ENCODE measurements at places on chromosomes 16 and 17.
A peak's percentile ranks its signal among the peaks of the same experiment; 100 is the strongest.

DNA sequence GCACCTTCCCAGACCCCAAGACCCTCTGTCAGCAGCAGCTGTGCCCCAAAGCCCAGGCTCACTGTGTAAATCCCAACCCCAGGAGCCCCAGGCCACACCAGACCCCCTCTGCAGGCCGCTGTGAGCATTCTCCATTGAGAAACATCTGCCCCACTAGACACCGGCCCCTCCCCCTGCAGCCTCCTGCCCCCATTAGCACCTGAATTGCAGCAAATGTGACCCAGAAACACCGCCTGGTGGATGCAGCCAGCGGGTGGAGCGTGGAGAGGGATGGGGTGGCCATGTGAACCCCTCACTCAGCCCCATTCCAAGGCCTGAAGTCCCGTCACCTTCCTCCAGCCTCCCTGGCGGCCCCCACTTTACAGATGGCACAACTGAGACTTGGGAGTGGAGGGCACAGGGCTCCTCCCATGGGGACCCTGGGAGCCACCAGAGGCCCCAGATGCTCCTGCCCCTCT lies 2.2 kb downstream of the UBALD1 start:
- DNase-seq: peak; percentile 15

- DNase-seq: peak; percentile 0
Measured at GRCh38 chr16:7025616-7026190, 306.9 kb upstream of the RBFOX1 start.

- DNase-seq: no peak
Measured at GRCh38 chr16:61024180-61024900, 1011.9 kb downstream of the CDH8 start.

GRCh38 chr16:86878236-86879080 lies 300.1 kb downstream of the FOXL1 start:
- no peak for DNase-seq

DNA sequence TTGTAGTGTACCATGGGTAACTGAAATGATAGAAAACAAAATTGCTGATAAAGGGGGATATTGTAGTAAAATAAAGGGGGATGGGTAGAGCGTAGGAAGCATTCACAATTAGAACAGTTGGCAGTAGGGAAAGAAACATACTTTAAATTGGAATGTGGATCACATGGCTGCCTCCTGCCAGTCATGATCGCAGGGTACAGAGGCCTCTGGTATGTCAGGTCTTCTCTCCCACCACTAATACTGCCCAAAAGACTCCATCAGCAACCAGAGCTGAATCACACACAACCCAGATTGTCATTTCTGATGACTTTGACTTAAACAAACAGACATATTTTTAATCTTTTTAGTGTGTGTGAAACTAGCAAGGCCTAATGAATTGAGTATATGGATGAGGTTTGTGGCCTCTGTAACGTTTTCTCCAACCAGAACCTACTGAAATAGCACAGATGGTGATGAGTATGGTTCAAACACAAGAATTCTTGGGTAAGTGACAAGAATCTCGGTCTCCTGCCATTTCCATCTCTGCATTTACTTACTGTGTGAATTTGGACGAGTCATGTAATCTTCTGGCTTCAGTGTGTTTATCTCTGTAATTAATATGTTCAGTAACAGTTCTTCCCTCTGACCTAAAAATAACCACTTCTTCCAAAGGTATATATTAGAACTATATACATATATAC lies 112.6 kb downstream of the USP22 start:
- no peak for DNase-seq

DNA sequence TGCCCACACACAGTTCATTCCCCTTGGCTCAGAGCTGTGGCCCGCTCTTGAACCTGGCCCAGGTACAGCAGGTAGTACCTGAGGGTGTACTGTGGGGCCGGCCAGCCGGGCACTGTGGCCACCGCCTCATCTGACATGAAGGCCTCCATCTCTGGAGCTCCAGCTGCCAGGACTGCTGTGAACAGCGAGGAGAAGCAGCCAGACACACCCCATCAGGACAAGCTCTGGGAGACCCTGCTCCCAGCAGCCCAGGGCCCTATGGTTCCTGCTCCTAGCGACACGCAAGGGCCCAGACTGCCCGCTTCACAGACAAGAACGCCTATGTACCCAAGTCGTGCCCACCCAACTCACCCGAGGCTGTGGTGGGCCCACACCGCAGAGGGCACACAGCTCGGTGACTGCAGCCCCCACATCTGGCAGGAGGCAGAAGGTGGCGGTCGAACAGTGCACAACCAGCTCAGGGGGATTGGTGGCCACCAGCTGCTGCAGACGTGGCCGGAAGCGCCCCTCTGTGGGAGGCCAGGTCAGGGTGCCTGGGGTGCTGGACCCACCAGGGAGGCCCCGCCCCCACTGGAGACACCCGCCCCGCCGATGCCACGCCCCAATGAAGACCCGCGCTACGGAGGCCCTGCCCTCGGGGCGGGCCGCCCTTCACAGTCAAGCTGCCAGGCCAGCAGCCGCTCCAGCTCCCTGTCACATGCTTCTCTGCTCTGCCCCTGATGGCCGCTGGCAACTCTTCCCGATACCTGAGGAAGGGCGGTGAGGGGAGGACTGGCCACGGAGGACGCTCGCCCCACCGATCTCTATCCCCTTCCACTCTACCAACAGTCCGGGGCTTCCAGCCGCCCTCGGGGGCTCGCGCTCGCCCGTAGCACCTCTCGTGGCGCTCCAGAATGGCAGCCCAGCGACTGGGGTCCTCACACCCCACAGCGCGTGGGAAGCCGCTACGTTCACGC lies 1.1 kb upstream of the STUB1 start:
- peak; percentile 52 for DNase-seq

- no peak for DNase-seq
Measured at GRCh38 chr16:63372815-63373214, 1336.6 kb upstream of the CDH8 start.

DNA sequence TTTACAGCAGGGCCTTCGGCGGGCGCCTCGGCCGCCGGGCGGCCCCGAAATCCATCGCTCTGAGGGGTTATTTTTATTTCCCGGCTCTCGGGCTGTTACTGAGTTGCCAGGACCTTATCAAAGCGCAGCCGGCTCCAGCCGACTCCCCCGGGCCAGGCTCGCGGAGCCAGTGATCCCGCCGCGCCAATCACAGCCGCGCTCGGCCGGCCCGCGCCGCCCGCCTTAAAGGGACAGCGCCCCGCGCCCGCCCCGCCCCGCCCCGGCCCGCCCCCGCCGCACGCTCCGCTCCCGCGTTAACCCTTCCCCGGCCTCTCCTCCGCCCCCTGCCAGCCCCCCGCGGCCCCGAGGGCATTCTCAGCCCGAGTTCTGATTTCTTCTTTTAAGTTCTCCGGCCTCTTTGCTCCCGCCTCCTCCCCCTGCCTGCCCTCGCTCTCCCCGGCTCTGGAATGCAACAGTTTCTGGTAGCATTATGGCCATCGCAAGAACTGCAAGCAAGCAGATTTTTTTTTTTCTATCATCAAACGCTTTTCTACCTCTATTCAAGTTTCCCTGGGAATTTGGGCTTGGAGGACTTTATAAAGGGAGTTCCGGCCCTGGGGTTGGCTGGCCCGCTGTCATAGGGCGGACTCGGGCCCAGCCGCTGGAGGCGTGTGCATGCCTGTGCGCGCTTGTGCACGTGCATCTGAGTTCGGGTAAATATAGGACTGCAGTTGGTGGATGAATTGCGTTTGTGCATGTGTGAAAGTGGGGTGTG lies at the start of gene AXIN2:
Gene AXIN2, minus strand, starts transcription at position 197 of the 754 bp plus-strand sequence. CDS start 3,028 bp downstream, outside the sequence.
- peak; percentile 93 for DNase-seq

DNA sequence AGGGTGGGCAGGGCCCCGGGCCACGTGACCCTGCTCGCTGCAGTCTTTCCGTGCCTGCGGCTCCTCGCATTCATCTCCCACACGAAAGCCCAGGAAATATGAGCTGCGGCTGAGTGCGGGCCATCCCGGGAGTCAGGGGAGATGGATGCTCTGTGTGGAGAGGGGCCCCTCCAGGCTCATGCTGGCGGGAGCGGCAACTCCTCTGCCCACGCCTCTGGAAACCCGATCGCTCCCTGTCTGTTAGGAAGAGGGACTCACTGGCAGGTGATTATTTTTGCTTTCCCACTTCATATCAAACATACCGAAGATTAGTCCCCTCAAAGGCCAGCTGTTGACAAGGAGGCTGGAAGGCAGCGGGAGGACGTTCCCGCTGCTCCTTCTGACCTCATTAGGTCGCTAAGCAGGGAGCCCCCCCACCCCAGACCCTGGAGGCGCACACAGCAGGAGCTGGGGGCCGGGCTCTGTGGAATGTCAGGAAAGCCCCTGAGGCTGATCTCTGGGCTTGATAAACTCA lies 228.5 kb downstream of the FOXL1 start:
- no peak for DNase-seq

GRCh38 chr17:2222901-2223616 lies 80.5 kb downstream of the SMG6 start:
- peak; percentile 19 for DNase-seq

- DNase-seq: peak; percentile 87
Measured at GRCh38 chr16:75265911-75266701, 14.7 kb upstream of the BCAR1 start.

- DNase-seq: peak; percentile 98
Measured at GRCh38 chr17:76709077-76709950, 1.5 kb downstream of the MXRA7 start.

DNA sequence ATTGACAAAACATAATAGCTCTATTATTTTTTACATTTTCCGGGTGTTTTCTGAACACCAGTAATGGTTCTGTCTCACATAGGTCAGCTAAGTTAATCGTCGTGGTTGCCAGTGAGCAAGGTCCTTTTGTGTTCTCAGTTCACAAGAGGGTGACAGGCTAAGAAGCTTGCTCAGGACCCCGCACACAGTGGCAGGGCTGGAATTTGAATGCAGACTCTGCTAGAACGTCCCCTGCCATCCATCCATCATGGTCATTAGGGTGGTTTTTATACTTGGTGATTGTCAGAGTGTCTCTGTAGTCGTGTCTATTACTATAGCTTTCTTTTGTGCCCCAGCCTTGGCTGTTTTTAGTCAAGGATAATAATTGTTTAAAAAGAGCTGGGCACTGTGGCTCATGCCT lies 176.2 kb downstream of the SNX29 start:
- no peak for DNase-seq

DNA sequence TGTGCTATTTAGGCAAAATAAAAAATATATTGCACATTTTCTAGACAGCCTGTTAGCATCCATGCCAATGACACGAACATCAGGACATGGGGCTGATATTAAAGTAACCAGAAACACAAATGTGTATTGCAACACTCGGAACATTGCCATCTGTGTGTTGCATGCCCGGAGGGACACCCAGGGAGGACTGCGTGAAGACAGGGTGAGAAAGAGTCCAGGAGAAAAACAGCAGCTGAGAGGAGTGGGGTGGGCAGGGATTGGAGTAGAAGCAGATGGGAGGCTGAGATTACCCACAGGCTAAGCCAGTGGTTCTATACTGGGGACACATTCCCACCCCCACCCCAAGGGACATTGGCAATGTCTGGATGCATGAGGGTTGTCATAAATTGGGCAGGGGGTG lies 114.8 kb downstream of the GRIN2A start:
- no peak for DNase-seq

DNA sequence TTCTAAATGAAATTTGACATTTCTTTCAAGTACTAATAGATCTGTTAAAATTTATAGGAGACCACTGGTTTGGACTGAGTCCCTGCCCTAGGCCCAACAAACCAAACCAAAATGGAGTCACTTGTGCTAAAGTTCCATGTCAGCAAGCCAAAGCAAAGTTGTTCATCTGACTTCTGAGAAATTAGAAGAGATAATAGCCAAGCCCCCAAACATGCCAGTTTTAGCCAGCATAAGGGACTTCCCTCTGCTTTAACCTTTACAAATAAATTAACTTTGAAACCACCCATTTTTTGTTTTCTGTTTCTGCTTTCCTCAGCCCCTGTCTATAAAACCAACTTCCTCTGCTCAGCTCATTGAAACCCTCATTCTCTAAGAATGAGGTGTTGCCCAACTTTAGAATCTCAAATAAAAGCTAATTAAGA lies 18.9 kb downstream of the CDR2 start:
- no peak for DNase-seq

GRCh38 chr16:86345516-86345915 lies 164.8 kb upstream of the FOXF1 start:
- no peak for DNase-seq

DNA sequence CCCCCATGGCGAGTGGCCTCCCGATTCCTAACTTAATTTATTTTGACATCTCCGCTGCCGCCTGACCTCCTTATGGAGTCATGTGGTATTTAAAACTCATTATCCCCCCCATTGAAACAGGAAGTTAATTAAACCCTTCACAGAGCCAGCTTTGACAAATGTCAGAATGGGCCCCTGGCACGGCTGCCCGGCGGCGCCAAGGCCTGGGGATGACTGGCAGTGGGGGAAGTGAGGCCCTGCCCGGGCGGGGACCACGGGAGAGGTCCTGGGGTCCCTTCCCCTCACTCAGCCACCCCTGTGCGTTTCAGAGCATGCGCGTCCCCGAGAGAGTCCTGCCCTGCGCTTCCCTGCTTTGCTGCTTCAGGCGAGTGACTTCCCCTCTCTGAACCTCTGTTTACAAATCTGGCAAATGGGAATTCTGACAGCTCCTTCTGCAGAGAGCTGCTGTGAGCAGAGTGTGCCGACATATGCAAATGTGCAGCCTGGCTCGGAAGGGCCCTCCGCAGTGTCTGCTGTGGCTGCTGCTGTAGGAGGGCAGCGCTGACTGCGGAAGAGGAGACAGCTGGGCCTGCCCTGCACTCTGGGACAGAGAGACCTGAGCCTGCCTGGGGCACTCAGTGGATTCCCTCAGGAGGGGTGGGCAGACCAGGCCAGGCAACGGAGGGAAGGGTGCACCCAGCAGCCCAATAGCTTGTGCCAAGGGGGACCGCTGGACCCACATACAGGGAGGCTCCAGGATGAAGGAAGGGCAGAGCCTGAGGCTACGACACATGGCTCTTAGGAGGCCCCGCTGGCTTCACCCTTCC lies 4.4 kb upstream of the ZFPM1 start:
- no peak for DNase-seq

DNA sequence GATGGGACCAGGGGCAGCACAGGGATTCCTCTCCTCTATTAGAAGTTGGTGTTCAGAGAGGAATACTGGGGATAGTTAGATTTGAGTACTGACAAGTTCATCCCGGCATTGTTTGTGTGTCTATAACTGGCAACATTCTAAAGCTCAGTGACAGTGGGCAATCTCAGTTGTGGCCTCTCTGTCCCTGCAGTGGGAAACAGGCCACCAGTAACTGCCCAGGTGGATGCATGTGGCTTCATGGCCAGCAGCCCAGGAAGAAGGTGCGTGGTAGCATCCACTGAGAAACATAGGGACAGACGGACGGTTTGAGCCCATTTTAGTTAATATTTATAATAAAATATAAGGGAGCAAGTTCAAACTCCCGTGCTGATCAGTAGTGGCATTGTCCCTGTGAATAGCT lies 51.5 kb downstream of the B9D1 start:
- no peak for DNase-seq

GRCh38 chr16:54690710-54691109 lies 240.0 kb upstream of the IRX5 start:
- DNase-seq: no peak

DNA sequence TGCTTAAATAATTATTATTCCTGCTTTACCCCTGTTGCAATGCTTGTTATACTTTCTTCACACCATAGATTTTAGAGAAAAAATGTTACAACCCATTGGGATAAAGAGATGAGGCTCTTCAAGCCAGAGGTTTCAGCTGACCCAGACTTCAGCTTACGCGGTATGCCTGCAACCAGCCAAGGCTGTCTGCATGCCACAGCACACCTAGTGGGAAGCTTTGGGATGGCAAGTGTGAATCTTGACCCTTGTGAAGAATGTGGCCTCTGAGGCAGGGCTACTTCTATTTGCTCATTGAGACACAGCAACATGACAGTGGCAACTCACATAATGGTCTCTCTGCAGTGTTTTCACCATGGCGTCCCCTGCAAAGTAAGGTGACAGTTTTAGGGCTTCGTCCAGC lies 193.9 kb upstream of the PIRT start:
- DNase-seq: no peak

GRCh38 chr16:24748242-24748641 lies 18.8 kb downstream of the TNRC6A start:
- DNase-seq: peak; percentile 90
